ENCODE measurements at places on chromosomes 4 and X. TPM values are rescaled to one million over a fixed set of nuclear protein-coding genes. Genes with fewer than 3 reads are reported as not detected.

Gene F9
- not detected for total RNA-seq

Gene NUDT10
- total RNA-seq: not detected

DNA sequence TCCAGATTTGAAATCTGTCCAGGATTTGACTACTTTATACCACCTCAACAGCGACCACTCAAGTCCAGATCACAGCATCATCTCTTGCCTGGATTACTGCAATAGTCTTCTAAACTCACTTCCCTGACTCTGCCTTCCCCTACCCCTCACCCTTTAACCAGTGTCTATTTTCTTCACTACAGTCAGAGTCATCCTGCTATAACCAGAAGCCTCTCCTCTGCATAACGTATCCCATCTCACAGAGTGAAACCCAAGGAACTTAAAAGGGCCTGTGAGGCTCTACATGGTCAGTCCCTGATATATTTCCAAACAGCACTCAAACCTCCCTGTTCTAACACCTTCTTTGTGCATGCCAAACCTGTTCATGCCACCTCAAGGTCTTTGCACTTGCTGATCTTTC is 40.7 kb upstream of the SCOC start:
- no peak for DNase-seq

GRCh38 chrX:131840799-131841495 is 182.2 kb upstream of the STK26 start:
- no peak for DNase-seq

DNA sequence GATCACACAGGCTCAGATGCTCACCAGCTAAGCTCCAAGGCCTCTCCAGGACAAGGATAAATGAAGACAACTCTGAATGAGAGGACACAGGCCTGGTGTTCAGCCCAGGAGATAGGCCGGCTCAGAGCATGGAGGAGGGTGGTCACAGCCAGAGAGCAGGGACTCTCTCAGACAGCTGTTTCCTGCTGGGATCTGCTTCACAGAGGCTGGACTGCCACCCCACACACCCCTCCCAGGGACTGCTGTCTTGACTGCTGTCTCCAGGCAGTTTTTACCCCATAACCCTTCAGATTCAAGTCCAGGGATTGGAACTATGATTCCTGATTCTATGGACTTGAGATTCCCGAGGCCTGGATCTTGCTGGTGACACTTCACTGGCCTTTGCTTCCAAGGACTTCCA is 89.0 kb downstream of the SMIM20 start:
- DNase-seq: no peak

GRCh38 chrX:51902510-51903050 is 9.2 kb downstream of the MAGED1 start:
- no peak for DNase-seq

- peak; percentile 19 for DNase-seq
Observed at GRCh38 chrX:134484039-134484438, 24.1 kb downstream of the HPRT1 start.

DNA sequence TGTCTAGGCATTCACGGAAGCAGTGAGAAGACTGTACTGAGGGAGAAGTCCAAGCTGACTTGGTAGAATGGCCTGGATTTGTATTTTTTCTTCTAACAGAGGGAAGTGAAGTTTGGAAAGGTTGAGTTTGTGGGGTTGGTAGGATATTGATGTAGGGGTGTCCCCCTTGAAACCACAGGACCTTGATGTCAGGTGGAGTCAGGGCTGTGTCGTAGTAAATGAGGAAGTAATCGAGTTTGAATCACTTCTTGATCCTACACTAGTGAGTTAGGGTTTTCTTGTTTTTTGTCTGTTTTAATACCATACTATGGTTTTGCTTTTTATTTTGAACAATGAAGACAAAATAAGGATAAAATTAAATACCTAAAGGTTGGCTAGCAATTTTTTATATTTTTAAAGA is 30.1 kb upstream of the ANAPC4 start:
- no peak for DNase-seq

DNA sequence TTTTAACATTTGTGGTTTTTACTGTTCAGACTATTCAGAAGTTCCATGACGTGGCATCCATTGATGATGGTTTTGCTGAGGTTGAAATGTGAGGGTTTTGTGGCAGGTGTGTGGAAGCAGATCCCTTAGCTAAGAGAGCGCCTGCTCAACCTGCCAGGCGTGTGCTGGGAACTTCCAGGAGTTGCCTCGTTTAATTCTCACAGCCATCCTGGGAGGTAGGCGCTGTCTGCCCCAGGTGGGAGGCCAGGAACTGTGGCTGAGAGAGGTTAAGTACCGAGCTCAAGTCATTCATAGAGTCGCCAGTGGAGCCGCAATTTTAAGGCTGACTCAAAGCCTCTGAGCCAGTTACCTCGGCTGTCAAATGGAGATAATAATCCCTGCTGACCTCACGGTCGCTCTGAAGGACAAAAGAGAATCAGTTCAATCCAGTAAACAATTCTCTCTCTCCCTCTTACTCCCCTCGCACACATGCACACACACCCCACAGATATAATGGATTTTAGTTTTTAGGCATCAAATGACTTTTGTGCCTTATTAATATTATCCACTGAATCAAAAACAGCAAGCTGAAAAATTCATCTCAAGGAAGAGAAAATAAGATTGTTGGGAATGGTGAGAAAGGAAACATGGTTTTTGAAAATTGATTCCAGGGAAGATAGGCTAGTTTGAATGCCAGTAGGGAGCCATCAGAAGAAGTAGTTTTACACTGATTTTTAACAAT is 171.3 kb downstream of the PTTG2 start:
- DNase-seq: no peak

GRCh38 chr4:108612365-108612764 is 8.0 kb upstream of the RPL34 start:
- no peak for DNase-seq
